ENCODE measurements at places on chromosomes 2 and 18. TPM values are rescaled to one million over a fixed set of nuclear protein-coding genes. Genes with fewer than 3 reads are reported as not detected.

The TAF1B gene
- polyA plus RNA-seq: 27.1 TPM

The RASGRP3 gene
- 17.1 TPM for polyA plus RNA-seq

The NBEAL1 gene
- 14.2 TPM for polyA plus RNA-seq

The PXDN gene
- 180 TPM for polyA plus RNA-seq

The GNAL gene
- polyA plus RNA-seq: 3.3 TPM

The DPP4 gene
- polyA plus RNA-seq: 145 TPM

The ARHGEF33 gene
- polyA plus RNA-seq: 2.7 TPM

The RAD51AP2 gene
- polyA plus RNA-seq: 0.18 TPM

The KIF1A gene
- polyA plus RNA-seq: 9.8 TPM

The PCARE gene
- 0.34 TPM for polyA plus RNA-seq

The CIDEA gene
- polyA plus RNA-seq: not detected

The POMC gene
- polyA plus RNA-seq: 8.0 TPM

The KCMF1 gene
- polyA plus RNA-seq: 54.7 TPM

The IL36RN gene
- polyA plus RNA-seq: not detected

The ARHGAP28 gene
- 75.3 TPM for polyA plus RNA-seq

The CCDC102B gene
- polyA plus RNA-seq: 7.5 TPM

The LYPD6 gene
- 23.3 TPM for polyA plus RNA-seq

The TRAPPC12 gene
- 59.7 TPM for polyA plus RNA-seq

The GPR39 gene
- polyA plus RNA-seq: 3.4 TPM

The HJURP gene
- polyA plus RNA-seq: 24.3 TPM

The CYP26B1 gene
- polyA plus RNA-seq: 20.6 TPM

The CDCA7 gene
- 35.4 TPM for polyA plus RNA-seq

The TANC1 gene
- polyA plus RNA-seq: 57.4 TPM

The CRYBA2 gene
- polyA plus RNA-seq: not detected

The ERBB4 gene
- 54.3 TPM for polyA plus RNA-seq

The DSC3 gene
- 2.0 TPM for polyA plus RNA-seq

The TRABD2A gene
- 0.64 TPM for polyA plus RNA-seq

The KIAA2012 gene
- polyA plus RNA-seq: 0.13 TPM

The TFPI gene
- 48.0 TPM for polyA plus RNA-seq

The ADGRF3 gene
- polyA plus RNA-seq: 2.9 TPM

The RBFA gene
- polyA plus RNA-seq: 29.7 TPM

The CYP27C1 gene
- polyA plus RNA-seq: 7.0 TPM

The LRATD1 gene
- 25.8 TPM for polyA plus RNA-seq

The ABCG5 gene
- 0.46 TPM for polyA plus RNA-seq

Data from right renal pelvis (tissue), 4 donors.